ENCODE measurements at places on chromosomes 2 and 18.

- no peak for DNase-seq
These were observed 93.7 kb downstream of the COBLL1 start for GRCh38 chr2:164747783-164748433.

DNA sequence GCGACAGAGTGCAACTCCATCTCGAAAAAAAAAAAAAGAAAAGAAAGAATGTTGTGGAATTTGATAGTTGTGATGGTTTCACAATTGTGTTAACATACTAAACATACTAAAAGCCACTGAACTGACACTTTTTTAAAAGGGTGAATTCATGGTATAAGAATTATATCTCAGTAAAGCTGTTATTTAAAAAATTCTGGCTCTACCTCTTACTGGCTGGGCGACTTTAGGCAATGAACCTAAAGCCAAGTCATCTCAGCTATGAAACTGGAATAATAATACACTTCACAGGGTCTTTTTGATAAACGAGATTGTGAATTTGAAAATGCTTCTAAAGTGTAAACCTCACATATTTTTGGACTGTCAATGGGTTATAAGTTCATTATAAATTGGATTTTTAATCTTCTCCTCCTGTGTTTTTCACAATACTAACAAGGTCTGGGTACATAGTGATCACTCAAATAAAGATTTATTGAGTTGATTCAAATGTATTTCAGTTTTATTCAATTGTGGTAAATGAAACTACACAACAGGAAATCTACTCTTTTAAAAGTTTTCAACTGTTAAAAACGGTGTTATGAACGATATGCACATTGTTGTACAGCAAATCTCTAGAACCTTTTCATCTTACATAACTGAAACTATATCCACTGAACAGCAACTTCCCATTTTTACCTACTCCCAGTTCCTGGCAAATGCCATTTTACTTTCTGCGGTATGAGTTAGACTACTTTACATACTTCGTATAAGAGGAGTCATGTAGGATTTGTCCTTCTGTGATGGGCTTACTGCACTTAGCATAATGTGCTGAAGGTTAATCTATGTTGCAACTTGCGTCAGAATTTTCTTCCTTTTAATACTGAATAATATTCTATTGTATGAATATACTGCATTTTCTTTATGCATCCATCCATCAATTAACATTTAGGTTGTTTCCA, 43.0 kb upstream of the GTF2A1L start:
- no peak for DNase-seq

DNA sequence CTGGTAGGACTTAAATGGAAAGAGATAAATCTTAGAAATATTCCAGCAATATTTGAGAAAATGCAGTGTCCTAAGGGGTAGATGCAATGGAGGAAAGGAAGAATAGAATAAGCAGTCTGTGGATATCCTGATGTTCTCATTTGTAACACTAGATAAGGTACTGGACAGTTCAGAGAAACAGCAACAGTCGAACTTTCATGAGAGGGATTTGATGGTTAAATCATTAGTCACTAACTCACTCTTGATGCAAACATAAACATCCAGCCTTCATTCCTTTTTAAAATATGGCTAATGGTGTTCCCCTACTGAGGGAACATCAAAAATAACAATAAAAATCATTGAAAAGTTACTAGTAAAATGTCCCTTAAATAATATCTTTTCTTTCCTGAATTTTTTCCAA, 211.4 kb upstream of the SLC39A10 start:
- no peak for DNase-seq

DNA sequence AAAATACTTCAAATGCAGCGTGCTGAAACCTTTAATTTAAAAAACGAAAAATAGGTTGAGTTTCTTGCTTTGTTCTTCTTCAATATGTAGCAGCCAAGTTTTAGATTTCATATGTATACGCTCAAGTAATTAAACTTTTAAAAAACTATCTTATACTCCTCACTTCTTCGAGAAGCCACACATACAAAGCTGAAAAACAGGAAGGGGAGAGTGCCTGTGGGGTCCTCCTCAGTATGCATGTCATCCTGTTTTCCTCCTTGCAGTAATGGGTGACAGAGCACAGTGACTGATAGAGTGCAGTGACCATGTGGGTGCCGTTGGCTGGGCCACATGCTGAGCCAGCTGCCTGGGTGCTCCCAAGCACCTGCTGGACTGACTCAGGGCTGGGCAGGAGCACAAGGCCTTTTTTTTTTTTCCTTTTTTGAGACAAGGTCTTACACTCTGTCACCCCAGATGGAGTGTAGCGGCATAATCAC, 33.3 kb downstream of the UXS1 start:
- DNase-seq: no peak

DNA sequence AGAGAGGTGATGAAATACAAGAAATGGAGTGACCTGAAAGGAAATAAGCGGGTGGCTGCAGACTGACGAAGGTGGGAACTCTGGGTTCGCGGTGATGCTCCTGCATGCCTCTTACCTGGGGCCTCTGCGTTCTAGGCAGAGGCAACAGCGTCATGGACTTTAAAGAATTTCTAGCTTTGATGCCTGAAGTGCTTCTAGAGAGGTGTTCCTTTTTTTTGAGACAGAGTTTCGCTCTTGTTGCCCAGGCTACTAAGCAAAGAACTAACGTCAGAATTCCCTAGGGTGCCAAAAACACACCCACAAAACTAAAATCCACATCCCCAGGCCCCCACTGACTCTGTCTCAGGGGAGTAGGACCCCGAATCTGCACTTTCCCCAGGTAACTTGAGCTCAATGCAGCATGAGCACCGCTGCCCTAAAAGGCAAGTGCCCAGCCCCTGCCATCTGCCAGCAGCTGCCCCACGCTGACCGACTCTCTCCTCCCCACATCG, 110.5 kb upstream of the ID2 start:
- no peak for DNase-seq

DNA sequence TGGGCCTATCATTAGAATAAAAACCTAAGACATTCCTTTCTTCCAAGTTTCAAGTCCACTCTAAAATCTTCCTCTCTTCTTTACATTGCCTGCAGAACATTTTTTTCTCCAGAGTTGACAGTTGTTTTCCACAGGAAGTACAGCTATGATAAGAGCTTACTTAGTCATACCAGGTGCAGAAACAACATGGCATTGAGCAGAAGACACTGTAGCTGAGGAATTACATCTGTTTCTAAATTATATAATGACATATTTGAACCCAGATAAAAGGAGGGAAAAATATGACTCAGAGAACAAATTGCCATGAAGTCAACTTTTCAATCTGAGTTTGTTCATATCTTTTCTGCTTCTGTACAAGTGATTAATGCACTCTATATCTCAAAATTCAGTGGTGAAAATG, 30.2 kb downstream of the CMPK2 start:
- DNase-seq: no peak

DNA sequence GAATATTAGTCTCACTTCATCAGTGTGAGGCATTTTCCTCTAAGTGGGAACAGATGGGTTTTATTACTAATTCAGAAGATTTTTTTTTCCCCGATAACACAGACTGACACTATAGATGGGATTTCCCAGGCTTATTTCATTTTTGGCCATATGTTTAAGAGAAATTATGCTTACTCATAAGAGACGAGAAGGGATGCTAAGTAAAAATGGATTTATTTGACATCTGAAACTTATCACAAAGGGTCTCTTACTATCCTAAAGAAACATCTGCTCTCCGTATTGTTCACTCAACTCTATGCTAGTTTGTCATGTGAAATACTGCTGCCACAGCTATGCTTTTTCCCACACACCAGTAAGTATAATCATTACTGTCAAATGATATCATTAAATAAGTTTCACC, 1476.3 kb downstream of the LRP1B start:
- no peak for DNase-seq

DNA sequence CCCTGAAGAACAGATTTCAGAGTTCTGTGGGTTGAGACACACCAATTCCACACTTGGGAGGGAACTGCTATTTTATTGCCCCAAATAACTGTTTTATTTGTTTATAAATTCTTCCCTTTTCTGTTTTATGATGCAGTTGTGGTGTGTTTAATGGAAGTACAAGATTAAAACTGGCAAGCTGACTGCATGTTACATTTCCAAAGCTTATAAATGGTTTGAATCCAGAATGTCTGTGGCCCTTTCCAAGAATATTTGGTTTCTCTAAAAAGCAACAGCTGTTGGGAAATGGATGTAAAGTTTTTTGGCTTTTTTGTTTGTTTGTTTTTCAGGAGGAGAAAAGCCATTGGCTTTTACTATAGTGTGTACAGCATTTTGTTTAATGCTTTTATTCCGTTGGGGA, 234.5 kb downstream of the MTX2 start:
- no peak for DNase-seq

DNA sequence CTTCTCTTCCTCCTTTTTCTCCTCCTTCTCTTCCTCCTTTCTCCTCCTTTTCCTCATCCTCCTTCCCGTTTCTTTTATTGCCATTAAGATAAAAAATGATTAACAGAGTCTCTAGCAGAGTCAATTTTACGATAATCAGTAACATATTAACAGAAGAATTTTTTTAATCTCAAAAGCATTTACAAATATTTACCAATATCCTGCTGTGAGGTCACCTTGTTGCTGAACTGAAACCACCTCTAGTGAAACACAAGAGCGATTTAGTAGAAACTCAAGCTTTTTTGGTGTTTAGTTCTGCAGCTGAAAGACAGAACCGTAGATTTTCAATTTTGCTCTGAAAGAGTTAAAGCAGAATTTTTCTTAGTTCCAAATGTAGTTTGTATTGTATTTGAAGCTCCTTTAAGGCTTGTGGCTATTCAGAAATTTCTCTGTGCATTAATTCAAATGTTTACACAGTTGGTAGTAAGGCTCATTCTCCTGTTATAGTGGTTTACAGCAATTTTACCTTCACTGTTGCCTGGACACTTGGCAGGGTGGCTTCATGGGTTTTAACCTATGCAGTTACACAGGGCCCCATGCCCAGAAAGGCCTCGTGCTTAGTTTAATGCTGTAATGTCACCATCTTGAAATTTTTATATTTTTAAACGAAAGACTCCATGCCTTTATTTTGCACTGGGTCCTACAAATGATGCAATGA, 1106.6 kb upstream of the FAM98A start:
- no peak for DNase-seq

DNA sequence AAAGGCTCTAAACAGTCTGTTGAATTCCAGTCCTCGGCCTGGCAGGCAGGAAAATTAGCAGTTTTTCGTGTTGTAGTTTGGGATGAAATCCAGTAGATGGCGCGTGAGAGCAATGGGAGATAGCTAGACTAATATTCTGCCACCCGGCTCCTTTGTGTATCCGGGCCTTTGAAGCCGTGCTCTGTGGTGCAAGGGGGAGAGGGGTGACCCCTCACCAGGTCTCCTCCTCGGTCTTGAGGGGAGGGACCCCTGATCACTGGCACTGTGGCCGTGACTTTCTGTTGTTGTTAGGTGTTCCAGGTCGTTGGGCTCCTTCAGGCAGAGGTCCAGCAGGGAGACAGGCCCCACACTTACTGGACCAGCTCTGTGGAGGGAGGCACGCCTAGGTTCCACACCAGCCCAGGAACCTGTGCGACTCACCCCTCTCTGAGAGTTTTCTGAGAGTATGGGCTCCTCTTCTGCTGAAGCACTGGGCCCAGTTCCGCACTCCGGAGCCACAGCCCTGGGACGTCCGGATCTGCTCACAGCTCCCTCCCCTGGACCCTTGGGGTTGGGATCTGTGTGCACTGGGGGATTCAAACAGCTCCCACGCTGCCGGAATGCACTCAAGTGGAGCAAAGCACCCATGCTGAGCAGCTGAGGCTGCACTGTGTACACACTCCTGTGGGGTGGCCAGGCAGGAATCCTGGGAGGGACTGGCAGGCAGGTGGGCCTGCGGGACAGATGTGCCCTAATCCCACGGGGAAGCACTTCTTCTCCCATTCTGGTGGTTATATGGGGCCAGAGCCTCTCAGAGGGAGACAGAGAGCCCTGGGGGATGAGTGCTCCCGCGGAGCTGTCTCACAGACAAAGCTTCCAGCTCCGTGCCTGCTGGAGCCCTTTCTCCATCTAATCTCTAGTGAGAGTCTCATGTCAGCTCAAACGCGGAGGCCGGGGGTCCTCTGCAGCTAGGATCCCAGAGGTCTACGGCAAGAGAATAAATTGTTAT, 8.8 kb downstream of the GKN2 start:
- DNase-seq: no peak

- no peak for DNase-seq
These were observed 38.7 kb downstream of the PSD4 start for GRCh38 chr2:113212245-113213060.

DNA sequence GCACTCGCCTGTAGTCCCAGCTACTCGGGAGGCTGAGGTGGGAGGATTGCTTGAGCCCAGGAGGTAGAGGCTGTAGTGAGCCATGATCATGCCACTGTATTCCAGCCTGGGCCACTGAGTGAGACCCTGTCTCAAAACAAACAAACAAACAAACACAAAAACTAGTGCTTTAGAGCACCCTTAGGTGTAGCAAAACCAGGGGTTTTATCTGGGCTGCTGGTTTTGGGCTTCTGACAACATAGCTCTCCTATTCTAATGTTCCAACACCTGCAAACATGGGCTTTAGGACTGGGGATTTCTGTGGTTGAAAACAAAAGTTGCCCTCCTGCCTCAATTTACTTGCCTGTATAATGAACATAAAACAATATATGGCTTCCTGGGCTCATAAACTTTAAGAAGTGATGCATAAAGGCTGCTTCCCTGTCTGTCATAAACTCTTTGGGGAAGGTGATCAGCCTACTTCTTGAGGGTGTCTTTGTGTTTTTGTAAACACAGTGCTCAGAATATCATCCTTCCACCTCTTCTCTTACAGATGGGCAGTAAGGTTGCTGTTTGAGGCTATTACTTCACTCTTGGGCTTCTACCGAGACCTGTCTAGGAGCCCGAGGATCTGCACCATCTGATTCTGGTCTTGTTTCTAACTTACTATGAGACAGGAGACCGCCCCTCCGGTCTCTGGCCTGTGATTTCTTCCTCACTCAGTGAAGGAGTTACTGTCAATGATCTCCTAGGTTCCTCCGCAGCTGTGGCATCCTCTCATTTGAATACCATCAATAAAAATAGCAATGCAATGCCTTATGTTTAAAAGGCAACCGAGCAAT, 246.5 kb downstream of the MYCN start:
- DNase-seq: no peak

- peak; percentile 60 for DNase-seq
These were observed 151.7 kb upstream of the ZNF521 start for GRCh38 chr18:25503567-25504081.

DNA sequence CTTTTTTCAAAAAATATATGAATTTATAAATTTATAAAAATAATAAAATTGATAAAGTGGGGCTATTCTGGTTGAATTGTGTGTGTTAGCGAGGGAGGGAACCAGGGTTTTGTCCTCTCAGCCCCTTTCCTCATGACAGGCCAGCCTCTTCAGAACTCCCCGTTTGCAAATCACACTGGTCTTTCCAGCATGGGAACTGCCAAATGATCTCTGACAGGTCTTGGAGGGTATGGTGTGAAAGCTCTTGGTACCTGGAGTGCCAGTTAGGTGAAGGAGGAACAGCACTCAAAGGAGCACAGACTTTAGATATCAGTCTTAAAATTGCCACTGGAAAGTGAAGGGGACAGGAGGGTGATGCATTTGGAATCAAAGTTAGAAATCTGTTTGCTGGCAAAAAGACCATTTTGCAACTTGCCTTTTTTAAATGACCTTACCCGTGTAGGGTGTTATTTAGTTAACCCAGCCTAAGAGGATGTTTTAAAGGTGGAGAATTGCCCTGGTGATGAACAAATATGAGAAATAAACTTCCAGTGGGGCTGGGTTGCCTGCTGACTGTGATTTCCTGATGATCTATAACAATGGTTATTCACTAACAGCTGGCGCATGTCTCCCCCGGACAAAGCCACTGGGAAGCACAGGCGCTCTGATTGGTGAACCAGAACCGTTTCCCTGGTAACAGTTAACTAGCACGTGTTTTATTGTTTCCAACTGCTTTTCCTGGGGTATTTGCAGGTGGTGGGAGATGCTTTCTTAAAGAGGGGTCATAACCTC, 85.3 kb upstream of the EFEMP1 start:
- DNase-seq: no peak
